ENCODE measurements at places on chromosomes 2 and 18.

DNA sequence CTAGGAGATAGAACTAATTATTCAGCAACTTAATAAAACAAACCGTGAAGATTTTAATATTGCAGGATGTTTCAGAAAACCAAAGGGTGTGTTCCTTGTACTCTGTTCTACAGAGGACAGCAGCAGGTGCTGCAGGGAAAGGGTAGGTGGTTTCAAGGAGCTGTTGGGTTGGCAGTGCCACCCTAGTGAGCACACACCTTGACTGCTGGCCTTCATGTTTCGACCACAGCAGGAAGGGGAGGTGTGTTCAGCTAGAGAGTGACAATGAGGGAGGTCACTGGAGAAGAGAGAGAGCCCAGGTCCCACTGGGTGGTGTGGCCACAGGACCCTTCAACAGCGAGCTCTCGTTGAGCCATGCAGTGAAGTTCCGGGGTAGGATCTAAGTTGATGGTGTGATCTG lies 98.6 kb downstream of the ZNF236 start:
- DNase-seq: no peak

GRCh38 chr2:208363485-208363884 lies 43.1 kb upstream of the PTH2R start:
- no peak for DNase-seq

DNA sequence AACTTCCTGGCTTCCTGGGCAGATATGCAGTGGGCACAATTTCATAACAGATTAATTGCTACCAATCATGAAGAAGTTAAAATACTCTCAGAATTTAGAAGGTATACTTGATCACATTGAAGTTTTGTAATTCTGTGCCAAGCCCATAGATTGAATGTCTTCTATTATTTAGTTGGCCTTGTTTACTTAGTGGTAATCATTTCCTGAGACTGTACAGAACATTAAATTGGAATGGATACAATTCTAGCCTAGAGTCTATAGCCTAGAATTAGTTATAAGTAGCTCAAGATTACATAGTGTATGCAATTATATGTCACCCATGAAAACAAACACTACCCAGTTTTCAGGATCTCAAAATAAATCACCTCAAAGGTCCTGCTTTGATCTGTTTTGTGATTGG lies 615.8 kb downstream of the XIRP2 start:
- no peak for DNase-seq

DNA sequence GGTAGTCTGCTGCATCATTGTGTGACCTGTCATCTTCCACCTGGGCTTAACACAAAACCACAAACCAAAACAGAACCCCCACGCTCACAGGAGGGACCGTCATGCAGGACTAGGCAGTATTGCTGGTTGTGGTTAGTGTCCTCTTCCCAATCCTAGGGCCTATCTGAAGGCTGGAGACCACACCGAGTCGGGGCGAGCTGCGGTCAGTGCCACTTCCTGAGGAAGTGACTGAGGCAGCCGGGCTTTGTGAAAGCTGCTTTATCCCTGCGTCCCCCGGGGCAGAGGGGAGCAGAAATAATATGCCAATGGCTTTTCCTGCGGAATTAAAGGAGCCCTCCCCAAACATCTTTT lies 22.9 kb downstream of the ZNF532 start:
- peak; percentile 49 for DNase-seq

Measured in germinal center (tissue), 1 donor.